Mammary epithelial cell (primary cell): ENCODE measurements at places on chromosomes 7 and 10.

- no peak for DNase-seq
Observed at GRCh38 chr7:128530855-128531104, 54.2 kb downstream of the METTL2B start.

GRCh38 chr10:5617521-5617920 lies 48.9 kb downstream of the ASB13 start:
- no peak for DNase-seq

DNA sequence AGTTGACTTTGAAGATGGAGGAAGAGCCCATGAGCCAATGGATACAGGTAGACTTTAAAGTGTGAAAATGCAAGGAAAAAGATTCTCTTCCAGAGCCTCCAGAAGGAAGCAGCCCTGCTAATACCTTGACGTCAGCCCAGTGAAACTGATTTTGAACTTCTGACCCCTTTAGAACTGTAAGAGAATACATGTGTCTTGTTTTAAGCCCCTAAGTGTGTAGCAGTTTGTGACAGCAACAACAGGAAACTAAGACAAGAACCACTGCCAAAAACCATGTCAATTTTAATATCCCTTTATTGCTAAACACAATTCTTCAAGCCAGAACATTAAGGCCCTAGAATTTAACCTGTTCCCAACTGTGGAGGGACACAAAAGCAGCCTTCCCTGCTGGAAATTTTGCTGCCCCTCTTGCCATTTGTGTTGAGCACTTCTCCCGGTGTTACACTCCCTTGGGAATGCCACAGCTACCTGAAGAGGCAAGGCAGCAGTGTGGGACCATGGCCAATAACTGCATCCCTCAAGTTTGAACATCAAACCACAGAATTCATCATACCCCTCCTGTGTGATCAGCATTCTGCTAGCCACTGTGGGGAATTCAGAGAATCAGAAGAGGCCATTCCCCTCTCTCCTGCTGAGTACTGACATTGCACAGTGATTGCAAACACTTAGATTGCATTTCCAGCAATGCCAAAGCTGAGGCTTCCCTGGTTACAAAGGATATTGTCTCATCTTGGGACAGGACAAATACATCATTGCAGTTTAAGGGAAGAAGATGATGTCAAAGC lies 12.3 kb upstream of the CCDC172 start:
- no peak for DNase-seq

DNA sequence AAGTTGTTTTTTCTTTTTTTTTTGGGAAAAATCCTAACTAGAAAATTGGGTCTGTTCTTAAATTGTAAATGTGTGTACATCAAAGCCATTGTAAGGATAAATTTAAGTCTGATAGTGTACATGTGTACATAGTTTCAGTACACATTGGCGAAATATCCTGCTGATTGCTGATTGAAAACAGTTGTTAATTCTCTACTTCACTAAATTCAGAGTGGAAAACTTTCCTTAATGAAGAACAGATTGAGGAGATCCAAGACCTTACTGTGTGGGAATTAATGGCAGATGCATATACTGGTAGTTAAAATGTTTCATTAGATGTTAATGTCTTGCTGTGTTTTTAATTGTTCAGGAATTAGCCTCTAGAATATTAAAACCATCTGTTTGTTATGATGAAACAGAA lies 506.0 kb downstream of the AUTS2 start:
- no peak for DNase-seq

DNA sequence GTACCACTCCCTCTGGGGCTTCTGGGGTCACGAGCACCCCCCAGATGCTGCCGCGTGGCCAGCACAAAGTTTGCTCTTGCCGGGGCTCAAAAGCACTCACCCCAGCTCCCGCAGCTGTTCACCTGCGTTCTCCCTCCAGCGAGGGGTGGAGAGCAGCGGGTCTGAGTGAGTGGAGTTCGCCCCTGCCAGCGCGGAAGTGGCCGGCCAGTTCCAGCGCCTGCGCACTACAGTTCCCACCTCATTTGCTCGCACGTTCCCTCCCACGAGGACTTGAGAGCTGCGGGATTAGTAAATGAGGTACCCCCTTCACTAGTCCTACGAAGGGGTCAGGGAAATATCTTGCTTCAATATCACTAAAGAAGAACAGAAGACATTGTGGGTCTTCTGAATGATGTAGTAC lies 24.3 kb upstream of the LRRC72 start:
- DNase-seq: no peak

DNA sequence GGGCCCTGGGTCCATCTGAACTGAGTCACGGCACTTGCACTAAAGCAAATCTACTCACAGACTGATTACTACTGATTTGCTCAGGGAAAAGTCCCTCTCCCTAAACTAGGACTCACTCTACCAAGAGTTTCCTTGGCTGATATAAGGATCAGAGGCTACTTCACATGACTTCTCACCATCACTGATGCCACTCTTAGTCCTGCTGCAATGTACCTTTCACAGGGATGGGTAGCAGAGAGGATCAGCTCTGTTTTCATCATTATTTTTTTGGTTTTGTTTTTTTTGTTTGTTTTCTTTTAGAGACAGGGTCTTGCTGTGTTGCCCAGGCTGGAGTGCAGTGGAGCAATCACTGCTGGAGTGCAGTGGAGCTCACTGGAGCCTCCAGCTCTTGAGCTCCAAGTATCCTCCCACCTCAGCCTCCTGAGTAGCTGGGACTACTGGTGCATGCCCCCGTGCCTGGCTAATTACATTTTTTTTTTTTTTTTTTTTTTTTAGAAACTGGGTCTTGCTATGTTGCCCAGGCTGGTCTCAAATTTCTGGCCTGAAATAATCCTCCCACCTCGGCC lies 200.6 kb downstream of the JCAD start:
- no peak for DNase-seq

DNA sequence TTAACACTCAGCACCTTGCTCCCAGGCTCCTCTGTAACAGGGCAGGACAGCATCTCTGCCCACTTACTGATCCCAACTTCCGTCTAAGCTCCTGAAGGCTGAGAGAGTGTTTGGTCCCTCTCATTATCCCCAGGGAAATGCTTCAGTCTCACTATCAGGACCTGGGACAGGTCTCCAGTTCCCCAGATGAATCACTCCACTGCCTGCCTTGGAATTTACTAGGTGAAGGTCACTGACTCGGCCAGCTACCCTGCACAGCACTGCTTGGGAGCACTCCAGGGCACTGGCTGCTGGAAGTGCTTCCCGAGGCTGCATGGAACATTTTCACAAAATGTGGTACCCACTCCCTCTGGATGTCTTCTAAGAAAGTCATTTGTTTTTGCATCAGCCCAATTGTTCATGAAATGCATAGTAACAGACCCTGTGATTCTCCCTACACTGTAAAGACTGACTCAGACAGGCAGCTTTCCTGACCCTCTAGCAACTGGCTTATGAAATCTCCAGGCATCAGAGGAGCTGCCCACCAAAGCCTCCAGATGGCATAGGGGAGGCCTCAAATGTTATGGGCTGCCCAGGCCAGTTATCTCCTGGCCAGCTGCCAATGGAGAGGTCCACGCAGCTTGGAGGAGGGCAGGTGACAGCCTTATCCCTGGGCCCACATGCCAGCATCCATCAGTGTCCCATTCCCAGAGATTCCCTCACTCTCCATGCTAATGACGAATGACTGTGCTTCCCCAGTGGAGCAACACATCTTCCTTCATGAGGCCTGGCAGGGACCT lies 89.1 kb downstream of the GFRA1 start:
- peak; percentile 17 for DNase-seq

DNA sequence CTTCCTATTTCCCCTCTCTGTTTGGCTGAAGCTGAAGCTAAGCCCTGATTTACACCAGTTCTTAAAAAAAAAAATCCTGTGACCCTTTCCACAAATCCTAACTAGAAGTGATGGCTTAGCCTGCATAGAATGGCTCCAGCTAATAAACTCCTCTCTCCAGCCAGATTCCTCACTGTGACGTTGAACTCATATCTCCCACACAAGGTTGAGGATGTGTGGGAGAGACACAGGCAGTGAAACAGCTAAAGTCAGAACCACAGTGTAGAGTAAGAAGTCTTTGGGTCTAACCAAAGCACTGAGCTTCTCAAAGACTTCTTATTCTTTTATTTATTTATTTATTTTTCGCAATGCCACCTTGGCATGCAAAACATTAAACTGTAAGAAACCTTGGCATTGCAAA lies 268.3 kb downstream of the SNX13 start:
- DNase-seq: no peak
